ENCODE measurements at places on chromosomes 1 and 21. TPM values are rescaled to one million over a fixed set of nuclear protein-coding genes. Genes with fewer than 3 reads are reported as not detected.

GRCh38 chr1:37922767-37923550, 23.9 kb downstream of the INPP5B start:
- no peak for DNase-seq

The CFHR2 gene
- total RNA-seq, result not detected

The NEXN gene
- 22.9 TPM for total RNA-seq

- DNase-seq, result peak; percentile 77
Measured at GRCh38 chr1:36369061-36369861, 16.5 kb downstream of the STK40 start.

The CLCNKA gene
- 2.2 TPM for total RNA-seq

The S100A8 gene
- total RNA-seq, result 31.6 TPM

DNA sequence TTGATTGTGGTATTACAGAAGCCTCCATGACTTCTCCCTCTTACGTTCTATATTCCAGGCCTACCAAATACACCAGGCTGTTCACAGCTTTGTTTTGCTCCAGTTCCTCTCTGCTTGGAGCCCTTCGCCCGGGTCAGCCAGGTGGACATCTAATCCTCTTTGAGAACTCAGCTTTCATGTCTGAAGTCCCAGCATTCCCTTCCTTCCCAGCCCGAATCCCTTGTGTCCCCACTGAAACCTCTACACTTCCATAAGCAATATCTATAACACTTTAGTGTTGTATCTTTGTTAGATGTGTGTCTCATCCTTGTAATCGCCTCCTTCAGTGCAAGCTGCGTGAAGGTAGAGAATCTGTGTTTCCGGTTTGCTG, 1.9 kb downstream of the RNF11 start:
- DNase-seq, result no peak

DNA sequence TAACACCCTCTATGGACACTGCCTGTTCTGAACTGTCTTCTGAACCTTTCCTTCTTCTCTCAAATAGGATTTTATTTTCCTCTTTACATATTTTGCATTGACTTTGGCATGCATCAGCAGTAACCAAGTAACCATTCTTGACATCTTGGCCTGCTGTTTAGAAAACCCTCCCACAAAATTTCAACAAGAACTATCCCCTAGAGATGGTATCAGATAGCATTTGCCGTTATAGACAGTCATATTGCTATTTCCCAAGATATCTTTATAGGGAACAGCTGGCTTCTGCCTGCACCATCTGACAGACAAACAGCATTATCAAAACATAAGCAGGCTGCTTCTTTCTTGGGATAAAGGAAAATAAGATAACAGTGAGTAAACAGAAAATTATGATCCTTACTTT, 54.7 kb downstream of the LHX8 start:
- DNase-seq, result no peak

DNA sequence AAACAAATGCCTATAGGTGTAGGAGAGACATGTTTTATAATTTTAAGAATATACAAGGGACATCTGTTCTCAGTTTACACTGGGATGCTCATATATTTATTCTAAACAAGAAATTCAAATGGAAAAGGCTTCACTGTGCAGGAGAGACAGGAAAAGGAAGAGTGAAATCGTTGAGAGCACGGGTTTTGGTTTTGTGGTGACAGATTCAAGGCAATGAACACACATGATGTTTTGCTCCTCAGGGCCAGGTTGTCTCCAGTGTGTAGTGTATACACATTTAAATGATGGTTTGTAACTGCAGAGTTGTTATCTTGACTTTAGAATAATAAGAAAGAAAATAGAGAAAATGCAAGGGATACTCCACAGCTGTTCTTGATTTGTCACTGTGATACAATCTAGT, 73.7 kb downstream of the S1PR1 start:
- DNase-seq, result no peak

DNA sequence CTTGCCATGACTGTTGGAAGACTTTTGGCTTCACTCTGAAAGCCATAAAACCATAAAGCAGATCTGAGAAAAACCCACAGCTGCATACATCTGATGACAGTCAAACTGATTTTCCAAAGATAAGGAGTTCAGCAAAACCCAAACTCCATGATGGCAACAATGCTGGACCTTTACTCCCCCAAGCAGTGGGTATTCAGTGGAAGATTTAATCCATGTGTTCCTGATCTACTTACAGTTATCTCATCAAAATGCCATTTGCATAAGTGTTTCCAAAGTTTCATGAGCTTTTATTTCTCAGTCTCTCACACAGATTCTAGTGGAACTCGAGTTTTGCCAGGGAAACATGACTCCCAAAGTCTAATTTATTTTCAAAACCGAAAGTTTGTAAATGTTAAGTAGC, 184.9 kb downstream of the ZC3H11B start:
- DNase-seq, result no peak

DNA sequence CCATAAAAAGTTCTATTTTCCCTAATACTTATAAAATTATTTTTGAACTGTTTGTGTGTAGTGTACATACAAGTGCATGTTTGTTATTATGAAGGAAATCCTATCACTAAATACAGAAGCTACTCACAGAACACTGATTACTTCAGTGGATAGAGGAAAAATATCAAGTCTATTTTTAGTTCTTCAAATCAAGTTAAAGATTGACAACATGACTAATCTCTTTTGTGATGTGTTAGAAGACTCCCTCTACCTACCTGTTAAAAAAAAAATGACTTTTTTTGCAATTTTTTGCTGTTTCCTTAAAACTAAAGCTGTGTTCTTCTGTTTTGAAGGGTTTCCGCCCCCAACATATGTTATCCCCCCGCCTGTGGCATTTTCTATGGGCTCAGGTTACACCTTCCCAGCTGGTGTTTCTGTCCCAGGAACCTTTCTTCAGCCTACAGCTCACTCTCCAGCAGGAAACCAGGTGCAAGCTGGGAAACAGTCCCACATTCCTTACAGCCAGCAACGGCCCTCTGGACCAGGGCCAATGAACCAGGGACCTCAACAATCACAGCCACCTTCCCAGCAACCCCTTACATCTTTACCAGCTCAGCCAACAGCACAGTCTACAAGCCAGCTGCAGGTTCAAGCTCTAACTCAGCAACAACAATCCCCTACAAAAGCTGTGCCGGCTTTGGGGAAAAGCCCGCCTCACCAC, 45.5 kb downstream of the NCF2 start:
- DNase-seq, result no peak

The MTMR11 gene
- 14.6 TPM for total RNA-seq

DNA sequence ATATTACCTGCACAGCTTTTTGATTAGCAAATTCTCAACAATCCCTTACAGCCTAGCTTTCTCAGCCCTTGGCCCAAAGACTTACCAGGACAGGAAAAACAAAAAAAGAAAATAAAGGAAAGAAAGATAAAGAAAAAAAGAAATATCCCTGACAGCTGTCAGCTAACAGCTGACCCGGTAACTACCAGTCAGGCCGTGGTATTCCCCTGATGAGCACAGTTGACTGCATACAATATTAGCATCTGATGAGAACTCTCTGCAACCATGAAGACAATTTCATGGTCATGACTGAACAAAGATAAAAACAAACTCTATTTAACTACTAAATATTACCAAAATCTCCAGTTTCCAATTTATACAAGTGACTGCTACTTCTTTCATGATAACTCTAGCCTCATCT, 798.8 kb downstream of the PLA2G4A start:
- no peak for DNase-seq

The TNFRSF8 gene
- total RNA-seq, result 0.36 TPM

Measured in ureter (tissue), 1 donor.